ENCODE measurements at places on chromosomes 2 and 18.

DNA sequence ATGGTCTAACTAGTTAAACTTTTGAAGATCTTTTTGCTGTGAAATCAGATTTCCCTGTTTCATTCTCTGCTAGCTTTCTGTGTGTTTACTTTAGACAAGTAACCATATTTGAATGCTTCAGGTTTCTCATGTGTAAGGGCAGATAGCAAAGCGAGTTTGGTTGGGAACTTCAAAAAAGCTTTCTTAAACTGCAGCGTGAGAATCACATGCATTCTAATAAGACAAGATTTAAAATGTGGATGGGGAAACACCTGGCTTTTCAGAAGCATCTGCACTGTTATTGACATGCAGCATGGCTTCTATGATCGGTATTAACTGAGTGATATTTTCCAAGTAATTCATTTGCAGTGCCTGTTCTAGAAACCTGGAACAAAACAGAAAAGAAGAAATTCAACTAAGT, 119.3 kb downstream of the ABCA12 start:
- no peak for DNase-seq

GRCh38 chr18:48534364-48534763, 4.5 kb upstream of the CTIF start:
- no peak for DNase-seq

DNA sequence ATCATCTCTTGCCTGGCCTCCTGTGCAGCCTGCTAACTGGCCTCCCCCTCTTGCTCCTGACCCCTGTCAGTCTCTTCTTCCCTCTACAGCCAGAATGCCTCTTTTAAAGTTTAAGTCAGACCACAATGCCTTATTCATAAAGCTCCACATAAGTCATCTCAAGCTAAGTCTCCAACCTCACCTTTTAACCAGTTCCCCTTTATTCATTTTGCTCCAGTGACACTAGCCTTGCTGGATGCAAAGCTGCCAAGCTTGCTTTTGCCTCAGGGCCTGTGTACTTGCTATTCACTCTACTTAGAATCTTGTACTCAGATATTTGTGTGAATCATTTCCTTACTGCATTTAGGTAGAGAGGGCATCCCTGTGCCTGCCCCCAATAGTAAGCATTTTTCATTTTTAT, 180.9 kb downstream of the PDE1A start:
- no peak for DNase-seq

DNA sequence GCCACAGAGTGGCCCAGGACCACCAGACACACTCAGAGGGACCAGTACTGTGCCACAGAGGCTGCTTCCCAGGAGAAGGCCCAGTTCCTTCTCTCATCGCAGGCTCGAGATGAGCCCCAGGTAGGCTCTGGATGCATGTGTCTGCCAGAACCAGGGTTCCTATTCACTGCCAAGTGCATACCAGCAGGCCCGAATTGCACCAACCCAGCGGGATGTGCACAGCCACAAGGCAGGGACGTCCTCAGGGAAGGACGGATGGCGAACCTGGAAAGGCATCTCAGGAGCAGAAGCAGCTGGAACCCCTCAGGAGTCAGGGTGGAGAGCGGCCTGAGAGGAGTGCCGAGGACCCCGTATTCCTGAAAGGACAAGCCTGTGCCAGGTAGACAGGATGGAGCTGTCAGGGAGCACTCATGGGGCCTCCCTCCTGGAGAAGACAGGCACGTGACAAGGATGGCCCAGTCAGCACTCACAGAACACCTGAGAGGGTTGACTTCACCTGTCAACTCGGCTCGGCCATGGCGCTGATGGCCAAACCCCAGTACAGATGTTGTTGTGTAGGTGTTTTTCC, 73.7 kb downstream of the PTGR3 start:
- no peak for DNase-seq

- no peak for DNase-seq
These were observed 36.6 kb downstream of the KIDINS220 start for GRCh38 chr2:8800821-8801220.

DNA sequence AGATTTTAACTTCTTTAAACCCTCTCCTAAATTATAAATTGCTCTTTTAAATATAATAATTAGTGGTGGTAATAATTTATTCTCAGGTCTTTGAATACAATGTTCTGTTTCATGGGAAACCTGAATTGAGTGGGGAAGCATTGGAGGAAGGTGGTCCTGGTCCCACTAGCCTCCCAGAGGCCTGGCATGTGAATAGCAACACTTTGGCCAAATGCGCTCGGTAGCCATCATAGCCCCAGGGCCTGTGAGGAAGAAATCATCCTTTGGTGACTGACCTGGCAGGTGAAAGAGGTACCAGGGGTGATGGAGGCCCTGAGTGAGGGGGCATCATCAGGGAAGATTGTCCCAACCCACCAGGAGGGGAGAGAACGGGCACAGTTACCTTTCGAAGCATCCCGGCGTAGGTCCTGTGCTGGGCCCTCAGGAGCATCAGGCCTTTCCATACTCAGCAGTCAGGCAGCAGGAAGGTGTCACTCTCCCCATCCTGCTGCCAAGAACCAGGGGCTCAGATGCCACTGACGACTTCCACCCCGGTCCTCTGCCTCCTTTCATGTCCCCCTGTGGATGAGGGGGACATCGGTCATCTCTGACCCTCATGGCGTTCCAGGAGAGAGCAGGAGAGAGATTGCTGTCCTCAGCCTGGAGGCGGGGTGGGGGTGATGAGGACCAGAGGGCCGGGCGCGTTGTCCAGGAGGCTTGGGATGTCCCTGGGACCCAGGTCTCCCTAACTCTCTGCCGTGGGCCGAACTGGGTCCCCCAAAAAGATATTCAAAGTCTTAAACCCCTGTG, 78.6 kb upstream of the HPCAL1 start:
- DNase-seq = no peak

DNA sequence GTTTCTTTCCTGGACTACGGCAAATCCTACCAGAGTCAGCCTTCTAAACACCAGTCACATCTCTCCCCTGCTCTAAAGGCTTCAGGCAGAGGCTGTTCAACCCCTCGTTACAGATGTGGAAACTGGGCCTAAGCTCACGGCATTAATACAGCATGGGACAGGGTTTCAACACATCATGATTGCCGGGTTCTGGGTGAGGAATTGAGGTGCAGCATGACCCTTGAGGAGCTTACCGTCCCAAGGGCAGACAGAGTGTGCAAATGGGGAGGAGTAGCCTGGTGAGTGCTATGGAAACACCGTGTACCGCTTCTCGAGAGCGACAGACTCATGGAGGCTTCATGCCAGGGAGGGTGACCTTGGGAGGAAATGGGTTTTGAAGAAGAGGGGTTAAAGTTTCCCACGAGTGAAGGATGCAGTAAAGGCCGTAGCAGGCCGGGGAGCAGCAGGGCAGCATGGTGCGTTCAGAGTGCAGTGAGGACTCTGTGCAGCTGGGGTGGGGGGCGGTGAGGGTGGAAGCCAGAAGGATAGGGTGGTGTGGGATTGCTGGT, 51.1 kb downstream of the TGOLN2 start:
- no peak for DNase-seq

GRCh38 chr2:11079136-11079824, 76.0 kb upstream of the SLC66A3 start:
- DNase-seq = no peak

- no peak for DNase-seq
These were observed 186.0 kb upstream of the RMP24 start for GRCh38 chr18:35786365-35787042.

GRCh38 chr2:154452906-154453493, 245.5 kb upstream of the KCNJ3 start:
- no peak for DNase-seq

DNA sequence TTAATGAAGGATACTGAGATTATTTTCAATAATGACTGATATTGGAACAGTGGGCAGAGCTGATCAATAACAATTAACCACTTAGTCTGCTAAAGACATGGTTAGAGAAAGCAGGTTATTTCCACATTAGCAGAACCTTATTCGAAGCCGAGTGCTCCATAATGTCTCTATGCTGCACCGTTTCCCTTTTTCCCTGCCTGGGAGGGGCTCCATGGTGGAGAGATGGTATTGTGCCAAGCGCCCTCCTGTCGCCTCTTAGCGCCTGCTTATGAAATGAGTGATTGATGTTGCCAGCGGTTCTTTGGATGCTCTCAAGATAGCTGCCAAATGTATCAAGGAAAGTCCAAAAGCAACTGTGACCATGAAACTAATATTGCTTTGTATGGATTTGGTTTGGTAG, 34.6 kb upstream of the INSIG2 start:
- no peak for DNase-seq

DNA sequence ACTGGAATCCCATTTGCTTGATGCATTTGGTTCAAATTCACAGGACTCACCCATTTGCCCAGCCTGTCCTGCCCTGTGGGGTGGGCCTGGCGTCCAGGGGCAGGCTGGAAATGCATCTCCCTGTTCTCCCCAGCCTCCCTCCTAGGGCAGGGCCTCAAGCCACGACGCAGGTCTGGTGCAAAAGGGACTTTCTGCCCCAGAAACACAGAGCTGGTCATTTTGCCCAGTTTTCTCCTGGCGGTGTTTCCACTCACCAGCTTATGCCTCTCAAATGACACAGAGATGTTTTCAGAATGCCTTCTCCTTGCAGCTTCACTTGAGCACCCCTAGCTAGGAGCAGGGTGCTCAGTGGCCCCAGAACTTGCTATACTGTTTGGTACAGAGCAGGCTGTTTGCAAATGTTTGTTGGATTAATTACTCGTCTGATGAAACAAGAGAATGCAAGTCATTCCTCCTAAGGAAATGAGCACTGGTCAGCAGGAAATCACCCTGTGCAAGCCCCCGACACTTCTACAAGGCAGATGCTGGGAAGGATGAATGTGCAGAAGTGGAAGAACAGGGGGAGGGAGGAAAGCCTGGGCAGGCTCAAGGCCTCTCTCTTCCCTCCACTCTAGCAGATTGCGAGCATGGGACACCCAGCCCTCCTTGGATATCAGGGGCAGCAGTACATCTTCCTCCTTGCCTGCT, 164.3 kb upstream of the APCDD1 start:
- DNase-seq = no peak

GRCh38 chr2:97718051-97718882, 4.9 kb downstream of the ZAP70 start:
- no peak for DNase-seq

- DNase-seq = no peak
These were observed 272.3 kb upstream of the ZNF804A start for GRCh38 chr2:184326066-184326465.
